ENCODE measurements at places on chromosomes 2 and 18. TPM values are rescaled to one million over a fixed set of nuclear protein-coding genes. Genes with fewer than 3 reads are reported as not detected.

DNA sequence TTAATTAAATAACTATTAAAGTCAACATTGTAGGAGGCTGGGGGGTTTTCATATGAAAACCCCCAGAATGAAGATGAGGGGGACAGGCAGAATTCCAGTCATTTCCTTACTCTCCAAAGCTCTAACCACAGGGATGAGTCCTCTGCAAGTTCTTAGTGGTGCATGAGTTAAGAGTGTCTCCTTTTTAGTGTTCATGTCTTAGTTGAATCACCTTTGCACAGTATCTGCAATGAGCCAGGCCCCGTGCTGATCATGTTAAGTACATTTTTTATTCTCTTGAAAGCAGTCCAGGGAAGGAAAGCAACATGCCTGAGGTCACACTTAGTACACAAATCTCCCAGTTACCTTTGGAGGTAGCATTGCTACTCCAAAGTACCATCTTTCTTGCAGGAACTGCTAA lies 25.7 kb upstream of the MSGN1 start:
- peak; percentile 12 for DNase-seq

DNA sequence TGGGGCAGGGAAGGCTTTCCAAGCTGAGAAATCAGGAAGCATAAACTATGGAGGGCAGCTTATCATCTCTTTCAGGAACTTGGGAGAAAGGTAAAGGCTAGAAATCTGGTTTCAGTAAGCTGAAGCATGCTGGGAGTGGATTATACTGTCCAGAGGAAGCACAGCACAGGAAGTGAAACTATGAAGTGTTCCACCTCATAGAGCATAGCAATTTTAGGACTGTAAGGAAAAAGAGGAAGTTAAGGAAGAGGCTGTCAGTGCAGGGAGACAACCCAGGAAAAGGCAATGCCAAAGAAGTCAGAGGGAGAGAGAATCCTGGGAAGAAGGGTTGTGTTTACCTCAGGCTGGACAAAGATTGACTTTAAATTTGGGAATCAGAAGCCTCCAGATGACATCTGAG lies 51.9 kb downstream of the EFEMP1 start:
- DNase-seq, result peak; percentile 43

DNA sequence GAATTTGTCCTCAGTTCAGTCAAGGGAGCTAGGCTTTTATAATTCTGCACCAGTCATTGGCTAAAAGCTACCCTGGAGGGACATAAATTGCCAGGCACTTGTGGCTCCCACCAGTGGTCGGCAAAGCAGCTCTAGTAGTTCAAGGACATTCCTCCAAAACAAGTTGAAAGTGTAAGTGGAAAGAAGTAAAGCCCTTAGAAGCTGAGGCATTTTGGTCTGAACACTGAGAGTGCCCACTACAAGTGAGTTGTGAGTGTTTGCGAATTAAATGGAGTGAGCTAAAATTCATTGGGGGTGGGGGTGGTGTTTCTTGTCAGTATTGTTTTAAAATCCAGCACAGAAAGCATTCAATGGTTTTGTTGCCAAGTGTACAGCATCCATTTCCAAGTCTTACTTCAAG lies 879.9 kb upstream of the CDH2 start:
- no peak for DNase-seq

DNA sequence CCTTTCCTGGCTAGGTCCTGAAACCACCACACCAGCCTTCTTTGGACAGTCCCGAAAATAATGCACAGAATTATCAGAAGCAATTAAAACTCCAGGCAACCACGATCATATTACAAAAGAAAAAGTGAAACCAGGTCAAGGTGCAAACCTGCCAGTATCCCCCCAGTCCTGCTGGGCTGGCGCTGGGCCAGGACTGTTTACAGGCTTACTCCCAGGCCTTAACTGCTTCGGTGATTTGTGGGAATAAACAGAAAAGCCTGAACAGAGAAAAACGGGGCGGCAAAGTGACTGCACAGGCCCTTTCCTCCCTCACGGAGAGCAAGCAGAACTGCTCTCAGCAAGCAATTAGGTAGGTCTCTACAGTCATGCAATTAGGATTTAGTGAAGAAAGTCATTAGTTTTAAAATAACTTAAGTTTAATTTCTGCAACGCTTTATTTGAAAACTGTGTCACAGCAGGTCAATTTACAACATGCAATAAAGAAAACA lies 1.3 kb downstream of the HDAC4 start:
- DNase-seq, result peak; percentile 28

- DNase-seq, result no peak
These were observed 127.3 kb downstream of the SCG2 start for GRCh38 chr2:223474893-223475292.

GRCh38 chr2:32452338-32453064 lies 95.7 kb downstream of the BIRC6 start:
- DNase-seq, result no peak

DNA sequence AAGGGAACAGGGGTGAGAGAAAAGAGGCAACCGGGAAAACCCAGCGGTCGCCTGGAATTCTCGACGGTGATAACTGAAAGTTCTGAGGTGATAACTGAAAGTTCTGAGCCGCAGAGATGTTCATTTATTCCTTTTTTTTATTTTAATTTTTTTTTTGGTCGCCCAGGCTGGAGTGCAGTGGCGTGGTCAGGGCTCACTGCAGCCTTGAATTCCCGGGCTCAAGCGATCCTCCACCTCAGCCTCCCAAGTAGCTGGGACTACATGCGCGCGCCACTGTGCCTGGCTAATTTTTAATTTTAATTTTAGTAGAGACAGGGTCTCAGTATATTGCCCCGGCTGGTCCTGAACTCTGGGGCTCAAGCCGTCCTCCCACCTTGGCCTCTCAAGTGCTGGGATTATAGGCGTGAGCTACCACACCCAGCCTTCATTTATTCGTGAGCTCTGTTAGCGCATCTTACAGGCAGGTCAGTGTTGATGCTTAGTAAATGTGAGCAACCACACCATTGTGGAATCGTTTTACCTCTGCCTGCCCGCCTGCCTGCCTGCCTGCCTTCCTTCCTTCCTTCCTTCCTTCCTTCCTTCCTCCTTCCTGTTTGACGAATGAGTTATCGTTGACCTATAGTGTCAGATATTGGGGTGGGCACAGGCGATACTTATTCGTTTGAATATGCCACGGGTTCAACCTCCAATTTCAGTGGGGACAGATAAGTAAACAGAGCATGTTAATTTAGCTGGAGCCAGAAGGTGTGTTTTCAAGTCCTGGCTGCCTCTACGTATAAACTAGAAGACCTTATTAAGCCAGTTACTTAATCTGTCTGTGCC lies 557 bp upstream of the E2F6 start:
- no peak for DNase-seq

DNA sequence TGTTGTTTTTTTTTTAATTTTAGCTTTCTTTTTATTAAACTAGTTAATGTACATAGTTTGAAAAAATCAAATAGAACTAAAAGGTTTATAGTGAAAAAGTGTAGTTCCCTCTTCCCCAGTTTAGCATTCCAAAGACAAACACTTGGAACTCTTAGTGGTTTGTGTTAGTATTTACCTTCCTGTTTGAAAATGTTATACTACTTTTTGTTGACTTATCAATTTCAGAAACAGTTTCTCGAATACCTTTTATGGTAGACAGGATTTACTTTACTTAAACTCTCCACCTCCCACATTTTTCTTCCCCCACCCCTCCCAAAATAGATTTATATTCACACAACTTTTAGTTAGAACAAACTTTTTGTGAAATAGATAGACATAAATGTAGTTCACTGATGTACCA lies 26.7 kb downstream of the PLEKHA3 start:
- DNase-seq, result no peak

GRCh38 chr2:111904726-111905474 lies 6.5 kb downstream of the MERTK start:
- no peak for DNase-seq

GRCh38 chr18:59959606-59960005 lies 59.8 kb downstream of the PMAIP1 start:
- DNase-seq, result no peak

- no peak for DNase-seq
These were observed 966 bp upstream of the RBM43 start for GRCh38 chr2:151262629-151263028.

- DNase-seq, result no peak
These were observed 130.2 kb downstream of the MTCL1 start for GRCh38 chr18:8835521-8835953.

DNA sequence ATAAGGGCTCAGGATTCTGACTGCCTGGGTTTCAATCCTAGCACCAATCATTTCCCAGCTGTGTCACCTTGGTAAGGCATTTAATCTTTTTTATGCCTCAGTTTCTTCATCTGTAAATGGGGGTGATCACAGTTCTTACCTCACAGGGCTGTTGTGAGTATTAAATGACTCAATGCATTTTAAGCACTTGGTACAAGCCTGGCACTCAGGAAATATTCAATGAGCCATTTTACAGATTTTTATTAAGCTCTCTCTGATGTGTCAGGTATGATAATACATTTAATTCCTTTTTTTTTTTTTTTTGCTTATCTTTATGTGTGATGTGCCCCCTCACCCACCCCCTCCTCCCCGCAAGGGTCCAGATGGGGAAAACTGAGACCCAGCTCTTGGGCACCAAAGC lies 12.0 kb downstream of the SPEG start:
- no peak for DNase-seq

DNA sequence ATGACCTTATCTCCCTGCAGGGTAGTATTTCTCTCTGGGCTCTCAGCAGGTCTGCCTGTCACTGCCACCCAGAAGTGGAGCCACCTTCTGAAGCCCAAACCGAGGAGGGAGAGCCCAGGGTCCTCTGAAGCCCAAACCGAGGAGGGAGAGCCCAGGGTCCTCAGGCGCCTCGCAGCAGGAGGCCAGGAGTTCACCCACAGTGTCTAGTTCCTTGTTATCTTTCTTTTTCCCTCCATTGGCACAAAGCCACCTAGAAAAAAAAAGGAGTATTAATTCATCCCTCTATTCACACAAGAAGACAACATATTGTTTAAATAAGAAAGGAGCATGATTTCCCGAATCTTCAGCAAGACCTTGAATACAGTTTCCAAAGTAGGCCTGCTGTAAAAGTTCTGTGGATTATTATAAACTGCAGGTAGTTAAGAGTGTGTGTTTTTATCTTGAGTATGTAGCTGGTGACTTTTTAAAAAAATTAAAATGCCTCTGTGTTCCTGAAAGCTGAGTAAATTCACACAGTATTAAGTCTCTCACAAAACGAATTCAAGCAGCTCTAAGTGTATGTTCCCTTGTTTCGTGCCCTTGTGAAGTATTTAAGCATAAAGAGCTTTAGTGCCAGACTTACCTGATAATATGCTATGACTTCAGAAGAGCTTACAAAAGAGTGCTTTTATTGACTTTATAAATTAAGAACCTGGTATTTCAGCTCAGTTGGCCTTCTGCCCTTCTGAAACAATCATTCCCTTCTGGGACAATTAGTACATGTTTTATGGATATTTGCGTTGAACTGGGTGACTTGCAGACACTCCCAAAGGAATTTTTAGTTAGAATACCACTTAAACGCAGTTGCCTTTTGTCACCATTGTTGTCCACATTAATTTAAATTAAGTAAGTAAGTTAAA lies 11.7 kb upstream of the GRHL1 start:
- no peak for DNase-seq

DNA sequence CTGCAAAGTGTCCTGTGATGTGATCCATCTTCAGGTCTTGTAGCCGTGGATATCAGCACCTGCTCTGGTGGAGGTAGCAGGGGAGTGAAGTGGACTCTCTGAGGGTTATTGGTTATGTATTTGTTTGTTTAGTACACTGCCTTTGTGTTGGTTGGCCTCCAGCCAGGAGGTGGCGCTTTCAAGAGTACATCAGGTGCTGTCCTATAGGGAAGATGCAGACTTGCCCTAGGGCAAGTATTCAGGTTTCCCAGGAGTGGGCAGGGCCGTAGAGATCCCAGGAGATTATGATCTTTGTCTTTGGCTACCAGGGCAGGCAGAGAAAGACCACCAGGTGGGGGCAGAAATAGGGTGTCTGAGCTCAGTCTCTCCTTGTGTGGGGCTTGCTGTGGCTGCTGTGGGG lies 411.8 kb downstream of the SOX11 start:
- DNase-seq, result no peak

- peak; percentile 41 for DNase-seq
These were observed at the start of gene SYT4 for GRCh38 chr18:43277164-43277600. Gene SYT4 (minus strand): TSS chr18:43277490. CDS start chr18:43277281, 209 bp downstream.

- no peak for DNase-seq
These were observed 190.4 kb upstream of the ID2 start for GRCh38 chr2:8491296-8492027.

DNA sequence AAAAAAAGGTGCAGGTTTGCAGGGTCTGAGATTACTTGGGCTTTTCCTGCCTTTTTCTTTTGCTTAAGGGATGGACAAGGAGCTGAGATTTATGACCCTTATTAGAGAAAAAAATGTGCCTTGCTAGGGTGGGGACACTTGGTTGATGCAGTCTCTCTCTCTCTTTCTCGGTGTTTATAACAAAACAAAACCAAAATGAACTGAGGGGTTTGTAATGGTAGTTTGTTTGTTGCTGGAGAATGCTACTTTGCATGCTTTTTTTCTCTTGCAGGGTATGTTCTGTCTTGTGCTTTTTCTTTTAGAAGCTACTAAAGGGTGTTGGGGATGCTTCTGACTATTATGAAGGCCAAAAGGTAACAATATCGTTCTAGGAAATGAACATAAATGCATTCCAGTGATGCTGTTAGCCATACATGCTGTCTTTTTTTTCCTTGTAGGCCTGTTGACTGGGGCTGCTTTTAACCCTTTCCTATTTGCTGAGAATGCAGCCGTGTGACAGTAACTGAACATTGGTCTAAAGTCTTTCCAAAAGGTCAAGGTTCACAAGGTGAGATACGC lies 435 bp downstream of the ZNF532 start:
- no peak for DNase-seq

GRCh38 chr18:34840256-34840826 lies 130.2 kb downstream of the DTNA start:
- DNase-seq, result no peak

- no peak for DNase-seq
These were observed 145.4 kb upstream of the SATB2 start for GRCh38 chr2:199602896-199603717.

- DNase-seq, result no peak
These were observed 565.2 kb upstream of the ID2 start for GRCh38 chr2:8116661-8117060.

The GREB1L gene
- total RNA-seq, result 2.0 TPM

The OSGEPL1 gene
- total RNA-seq, result 4.6 TPM

The CRYGD gene
- not detected for total RNA-seq

The IL36G gene
- total RNA-seq, result not detected

The AQP12B gene
- total RNA-seq, result not detected

The SEC11C gene
- 18.5 TPM for total RNA-seq

The LAMA3 gene
- total RNA-seq, result 2.8 TPM

The RFX8 gene
- not detected for total RNA-seq

The SH3BP4 gene
- 20.2 TPM for total RNA-seq
